Stimulated activated CD8-positive, alpha-beta memory T cell treated with anti-CD3 and anti-CD28 coated beads, Interleukin-4, amount 100 ng/mL, for 1 hour (primary cell): ENCODE measurements at places on chromosomes 4 and X.

DNA sequence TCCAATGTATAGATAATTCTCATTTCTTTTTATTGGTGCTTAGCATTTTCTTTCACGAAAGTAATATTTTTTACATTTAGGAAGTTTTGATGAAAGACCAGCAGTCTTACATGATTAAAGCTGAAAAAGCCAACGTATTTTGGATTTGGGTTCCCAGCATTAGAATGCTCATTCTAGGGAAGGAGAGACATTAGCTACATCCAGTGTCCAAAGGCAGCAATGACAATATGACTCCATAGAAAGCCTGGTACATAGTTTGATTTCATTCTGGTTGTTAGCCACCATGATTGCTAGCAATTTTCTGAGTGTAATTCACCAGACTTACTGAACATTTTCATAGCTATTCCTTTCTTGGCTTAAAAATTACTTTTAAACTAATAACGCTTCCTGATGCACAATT is 1397.5 kb downstream of the PCDH7 start:
- DNase-seq = no peak

- DNase-seq = no peak
Observed at GRCh38 chr4:133377286-133377685, 228.2 kb downstream of the PCDH10 start.

DNA sequence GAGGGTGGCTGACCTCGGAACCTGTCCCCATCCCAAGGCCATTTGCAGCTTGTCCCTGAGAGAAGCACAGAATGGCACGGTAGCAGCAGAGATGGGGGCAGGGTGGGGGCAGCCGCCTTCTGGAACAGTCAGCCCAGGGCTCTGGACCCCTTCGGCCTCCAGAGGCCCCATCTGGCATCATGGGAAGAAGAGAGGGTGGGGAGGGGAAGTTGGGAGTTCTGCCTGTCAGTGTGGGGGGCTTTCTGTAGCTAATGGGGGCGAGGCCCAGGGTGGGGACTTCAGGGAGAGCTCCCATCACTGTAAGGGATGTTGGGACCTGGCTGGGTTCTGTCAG is 62.9 kb upstream of the ADRA2C start:
- DNase-seq = no peak

DNA sequence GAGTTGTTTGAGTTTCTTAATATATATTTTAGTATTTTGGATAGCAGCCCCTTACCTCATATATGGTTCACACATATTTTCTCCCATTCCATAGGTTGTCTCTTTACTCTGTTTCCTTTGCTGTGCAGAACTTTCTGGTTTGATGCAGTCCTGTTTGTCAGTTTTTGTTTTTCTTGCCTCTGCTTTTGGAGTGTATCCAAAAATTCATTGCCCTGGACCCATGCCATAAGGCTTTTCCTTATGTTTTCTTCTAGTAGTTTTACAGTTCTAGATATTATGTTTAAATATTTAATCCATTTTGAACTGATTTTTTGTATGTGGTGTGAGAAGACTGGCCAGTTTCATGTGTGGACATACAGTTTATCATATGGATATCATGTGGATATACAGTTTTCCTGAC is 58.5 kb upstream of the NUDT6 start:
- DNase-seq = no peak

DNA sequence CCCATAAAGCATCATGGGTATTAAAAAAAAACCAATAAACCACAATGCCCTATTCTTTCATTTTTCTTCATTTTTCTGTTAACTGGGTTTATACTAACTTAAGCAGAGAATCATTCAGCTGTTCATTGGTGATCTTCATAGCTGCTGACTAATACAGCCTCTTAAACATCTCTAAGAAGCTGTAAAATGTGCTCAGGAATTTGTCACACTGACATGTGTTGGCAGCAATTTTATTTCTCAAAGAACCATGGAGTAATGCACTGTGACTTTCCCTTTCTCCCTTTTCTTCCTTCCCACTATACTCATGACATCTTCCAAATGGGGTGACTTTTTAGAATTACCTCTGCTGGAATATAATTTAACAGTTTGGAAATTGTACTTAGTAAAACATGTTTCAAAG is 315.4 kb downstream of the ANTXR2 start:
- DNase-seq = no peak

DNA sequence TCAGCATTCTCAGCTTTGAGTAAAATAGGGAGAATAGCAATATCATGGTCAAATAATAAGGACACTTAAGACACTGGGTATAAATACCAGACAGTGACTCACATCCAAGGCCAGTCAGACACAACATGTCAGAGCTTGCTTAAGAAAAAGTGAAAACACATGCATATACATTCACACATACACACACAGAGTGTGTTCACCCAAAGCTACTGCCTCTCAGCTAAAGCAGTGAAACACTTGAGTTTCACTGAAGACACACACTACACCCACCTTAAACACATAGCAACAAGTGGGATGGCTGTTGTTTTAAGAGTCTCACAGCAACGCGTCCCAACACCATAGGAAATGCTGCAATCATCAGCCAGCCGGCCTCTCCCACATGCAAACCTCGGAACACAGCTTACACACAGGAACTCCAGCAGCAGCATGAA is 14.4 kb downstream of the SHROOM4 start:
- no peak for DNase-seq

- no peak for DNase-seq
Observed at GRCh38 chrX:15512401-15512965, 11.9 kb downstream of the BMX start.
